Fibroblast of lung (primary cell): ENCODE measurements at places on chromosomes 3 and 15. TPM values are rescaled to one million over a fixed set of nuclear protein-coding genes. Genes with fewer than 3 reads are reported as not detected.

Gene PGBD4
- polyA plus RNA-seq, result 1.4 and 1.6 TPM in 2 replicates

Gene LIPH
- 0.06 and 0.32 TPM in 2 replicates for polyA plus RNA-seq

DNA sequence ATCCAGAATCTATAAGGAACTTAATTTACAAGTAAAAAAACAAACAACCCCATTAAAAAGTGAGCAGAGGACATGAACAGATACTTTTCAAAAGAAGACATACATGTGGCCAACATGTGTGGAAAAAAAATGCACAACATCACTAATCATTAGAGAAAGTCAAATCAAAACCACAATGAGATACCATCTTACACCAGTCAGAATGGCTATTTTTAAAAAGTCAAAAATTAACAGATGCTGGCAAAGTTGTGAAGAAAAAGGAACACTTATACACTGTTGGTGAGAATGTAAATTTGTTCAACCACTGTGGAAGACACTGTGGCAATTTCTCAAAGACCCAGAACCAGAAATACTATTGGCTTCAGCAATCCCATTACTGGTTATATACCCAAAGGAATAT lies 830.0 kb upstream of the ALCAM start:
- DNase-seq, result no peak

DNA sequence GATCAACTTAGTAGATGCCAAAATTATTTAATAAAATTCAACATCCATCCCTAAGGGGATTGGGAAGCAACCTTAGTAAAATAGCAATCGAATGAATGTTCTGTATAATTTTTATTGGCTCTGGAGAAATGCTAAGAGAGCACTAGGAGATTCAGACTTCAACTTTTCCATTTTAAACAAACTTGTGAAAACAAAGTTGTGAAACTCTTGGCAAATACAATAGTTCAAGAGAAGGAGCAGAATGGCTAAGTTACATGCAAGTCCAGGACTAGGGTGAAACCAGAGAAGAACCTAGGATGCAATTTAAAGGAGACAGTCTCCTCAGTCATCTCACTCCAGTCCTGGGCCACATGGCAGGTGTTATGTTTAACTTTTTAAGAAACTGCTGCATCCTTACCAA lies 16.7 kb upstream of the ZNF280D start:
- DNase-seq, result no peak

DNA sequence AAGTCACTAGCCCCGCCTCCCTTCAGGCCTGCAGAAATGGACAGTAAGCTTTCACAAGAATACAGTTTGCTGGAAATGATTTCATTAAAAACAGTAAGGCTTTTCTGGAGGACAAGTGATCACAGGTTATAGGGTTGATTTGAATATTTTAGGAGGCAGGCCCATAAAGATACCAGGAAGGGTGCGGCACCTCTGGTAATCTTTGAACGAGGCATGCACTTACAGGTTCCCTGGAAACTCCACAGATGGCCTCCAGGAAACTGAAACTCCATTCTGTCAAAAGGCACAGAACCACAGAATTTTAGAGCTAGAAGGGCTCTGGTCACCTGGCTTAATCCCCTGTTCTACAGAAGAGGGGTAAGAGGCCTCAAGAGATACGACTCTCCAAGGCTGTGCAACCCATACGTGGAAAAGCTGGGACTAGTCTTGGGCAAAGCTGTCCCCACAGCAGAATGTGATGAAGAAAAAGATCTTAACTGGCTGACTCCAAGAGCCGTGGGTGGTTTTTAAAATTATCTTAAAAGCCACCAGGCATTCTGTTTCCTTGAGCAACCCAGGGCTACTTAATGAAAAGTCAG lies 1.2 kb downstream of the STARD5 start:
- DNase-seq, result no peak

- no peak for DNase-seq
These were observed 9.4 kb downstream of the CLSTN2 start for GRCh38 chr3:139944256-139944910.

DNA sequence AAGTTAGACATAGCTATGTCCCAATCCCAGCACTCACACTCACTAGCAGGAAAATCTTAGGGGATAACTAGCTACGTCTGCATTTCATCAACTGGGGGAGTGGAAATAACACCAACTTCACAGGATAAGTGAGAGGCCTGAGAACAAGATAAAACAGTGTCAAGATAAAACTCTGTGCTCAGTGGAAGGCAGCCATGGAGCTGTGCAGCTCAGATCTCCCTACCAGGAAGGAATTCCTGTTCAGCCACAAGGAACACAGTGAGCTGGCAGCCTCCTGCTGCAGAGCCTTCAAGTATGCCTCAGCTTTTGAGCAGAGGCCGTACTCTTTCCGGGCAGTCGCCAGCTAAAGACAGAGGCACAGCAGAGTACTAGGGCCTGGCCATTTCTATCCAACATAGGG lies 115.8 kb upstream of the TOPAZ1 start:
- peak; percentile 9 for DNase-seq

DNA sequence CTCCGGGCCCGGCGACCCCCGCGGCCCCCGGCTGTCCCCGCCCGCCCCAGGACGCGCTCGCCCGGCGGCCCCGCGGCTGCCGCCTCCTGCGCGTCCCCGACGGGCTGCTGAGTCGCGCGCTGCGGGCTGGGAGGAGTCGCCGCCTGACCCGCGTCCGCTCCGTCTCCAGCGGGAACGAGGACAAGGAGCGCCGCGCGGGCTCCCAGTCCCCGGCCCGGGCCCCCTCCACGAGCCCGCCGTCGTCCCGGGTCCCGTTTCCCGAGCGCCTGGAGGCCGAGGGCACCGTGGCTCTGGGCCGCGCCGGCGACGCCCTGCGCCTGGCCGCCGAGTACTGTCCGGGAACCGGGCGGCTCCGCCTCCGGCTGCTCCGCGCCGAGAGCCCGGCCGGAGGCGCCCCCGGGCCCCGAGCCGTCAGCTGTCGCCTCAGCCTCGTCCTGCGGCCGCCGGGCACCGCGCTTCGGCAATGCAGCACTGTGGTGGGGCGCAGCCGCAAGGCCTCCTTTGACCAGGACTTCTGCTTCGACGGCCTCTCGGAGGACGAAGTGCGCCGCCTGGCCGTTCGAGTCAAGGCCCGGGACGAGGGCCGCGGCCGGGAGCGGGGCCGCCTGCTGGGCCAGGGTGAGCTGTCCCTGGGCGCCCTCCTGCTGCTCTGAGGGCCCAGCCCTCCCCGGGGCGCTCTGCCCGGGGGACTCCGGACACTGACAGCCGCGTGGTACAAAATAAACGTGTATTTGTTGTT lies 1.5 kb downstream of the C2CD4A start:
- DNase-seq, result peak; percentile 46
